ENCODE measurements at places on chromosomes 7 and 10. TPM values are rescaled to one million over a fixed set of nuclear protein-coding genes. Genes with fewer than 3 reads are reported as not detected.

The ELN gene
- not detected for polyA plus RNA-seq

The TAS2R3 gene
- 0.59 TPM for polyA plus RNA-seq

DNA sequence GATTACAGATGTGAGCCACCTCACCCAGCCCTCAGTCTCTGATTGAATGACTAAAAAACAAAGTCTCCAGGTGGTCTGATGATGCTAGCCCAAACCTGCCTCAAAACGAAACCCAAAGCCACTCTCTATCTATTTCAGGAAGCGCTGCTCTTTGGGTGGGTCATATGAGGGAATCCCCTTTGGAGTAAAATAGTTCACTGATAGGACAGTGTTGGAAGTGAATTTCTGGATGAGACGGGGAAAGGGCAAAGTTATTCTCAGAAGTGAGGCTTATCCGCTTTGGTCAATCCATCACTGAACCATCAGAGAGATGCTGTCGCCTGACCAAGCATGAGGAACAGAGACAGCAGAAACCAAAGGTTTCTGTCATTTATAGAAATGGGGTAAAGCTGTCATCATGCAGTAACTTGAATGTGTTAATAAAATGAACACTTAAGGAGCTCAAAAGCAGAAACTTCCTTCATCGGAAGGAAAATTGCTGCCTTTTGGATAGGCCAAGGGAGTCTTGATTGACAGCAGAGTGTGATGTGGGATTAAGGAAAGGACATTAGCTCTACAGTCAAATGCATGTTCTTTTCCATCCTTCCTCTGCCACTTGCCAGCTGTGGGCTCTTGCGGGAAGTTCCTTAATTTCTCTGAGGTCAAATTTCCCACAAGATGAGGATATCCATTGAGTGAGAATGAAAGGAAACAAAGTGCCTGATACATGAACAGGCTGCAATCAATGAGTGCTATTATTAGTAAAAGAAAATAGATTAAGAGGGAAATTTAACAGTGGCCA, 64.9 kb upstream of the C1QL3 start:
- DNase-seq: no peak
- H3K4me3 ChIP-seq: no peak overlapping the region
- H3K4me1 ChIP-seq: no peaks in the 10 kb centered on the region
- H3K27ac ChIP-seq: no peak overlapping the region

- peaks cover 8% of the 10 kb centered on the region for H3K4me1 ChIP-seq
- no peaks in the 10 kb centered on the region for H3K36me3 ChIP-seq
- H3K27me3 ChIP-seq: no peaks in the 10 kb centered on the region
- DNase-seq: no peak
- no peak overlapping the region for H3K27ac ChIP-seq
Observed at GRCh38 chr7:96067321-96067720, 254.6 kb downstream of the SLC25A13 start.

Data from keratinocyte (primary cell).